ENCODE measurements at places on chromosomes 7 and 10. TPM values are rescaled to one million over a fixed set of nuclear protein-coding genes. Genes with fewer than 3 reads are reported as not detected.
A peak's percentile ranks its signal among the peaks of the same experiment; 100 is the strongest.

- no peak for DNase-seq
Measured at GRCh38 chr10:81314471-81314870, 560.5 kb upstream of the NRG3 start.

DNA sequence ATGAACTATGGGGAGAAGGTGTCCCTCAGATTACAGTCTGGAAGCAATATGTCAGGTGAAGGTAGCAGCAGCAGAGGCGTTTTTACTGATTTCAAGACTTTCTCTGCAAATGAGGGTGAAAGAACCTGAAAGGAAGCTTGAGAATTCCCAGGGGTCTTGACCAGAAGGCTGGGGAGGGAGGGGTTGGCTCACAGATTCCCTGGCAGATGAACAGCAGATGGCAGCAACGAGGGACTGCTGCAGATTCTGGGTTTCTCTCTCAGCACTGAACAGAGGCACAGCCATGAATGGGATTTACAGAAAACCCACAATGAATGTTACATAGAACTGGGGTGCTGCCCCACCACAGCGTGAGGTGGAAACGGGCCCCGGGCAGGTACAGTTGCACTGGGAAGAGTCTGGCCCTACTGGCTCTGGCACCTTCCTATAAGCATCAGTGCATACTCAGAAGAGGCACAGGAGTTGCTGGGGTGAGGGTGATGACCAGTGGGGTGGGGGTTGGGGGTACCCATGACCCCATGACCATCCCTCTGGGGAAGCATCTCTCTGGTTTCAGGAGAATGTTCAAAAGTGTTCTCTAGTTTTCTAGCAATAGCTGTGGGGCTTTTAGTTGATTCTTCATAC lies 317.8 kb downstream of the SH2D4B start:
- DNase-seq = peak; percentile 64

Gene AIMP2
- 63.4 TPM for total RNA-seq

GRCh38 chr10:25575343-25575742 lies 358.7 kb upstream of the MYO3A start:
- no peak for DNase-seq

GRCh38 chr7:47782022-47782421 lies 166.2 kb downstream of the PKD1L1 start:
- DNase-seq = no peak

DNA sequence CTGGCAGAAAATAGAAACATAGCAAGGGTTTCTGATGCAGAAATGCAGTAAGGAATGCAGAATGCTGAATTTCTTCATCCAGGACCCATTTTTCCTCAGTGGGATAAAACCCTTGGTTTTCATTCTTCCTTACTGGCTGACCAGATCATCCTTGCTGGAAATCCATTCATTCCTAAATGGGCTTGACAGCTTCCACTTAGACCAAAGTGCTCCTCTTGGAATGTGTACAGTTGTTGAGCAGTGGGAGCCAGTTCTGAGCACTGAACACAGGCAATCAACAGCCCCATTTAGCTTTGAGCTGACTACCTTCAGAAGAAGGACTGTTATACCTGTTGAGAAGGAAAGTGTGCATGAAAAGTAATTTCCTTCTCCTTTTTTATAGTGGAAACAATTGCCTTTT lies 232.1 kb downstream of the SORCS3 start:
- DNase-seq = no peak

GRCh38 chr7:43198599-43199090 lies 86.2 kb downstream of the HECW1 start:
- DNase-seq = no peak

- DNase-seq = no peak
Measured at GRCh38 chr10:8073691-8074416, 19.4 kb downstream of the GATA3 start.

Gene CELF2
- 41.6 TPM for total RNA-seq

Gene CACNA2D1
- total RNA-seq = 28.0 TPM

DNA sequence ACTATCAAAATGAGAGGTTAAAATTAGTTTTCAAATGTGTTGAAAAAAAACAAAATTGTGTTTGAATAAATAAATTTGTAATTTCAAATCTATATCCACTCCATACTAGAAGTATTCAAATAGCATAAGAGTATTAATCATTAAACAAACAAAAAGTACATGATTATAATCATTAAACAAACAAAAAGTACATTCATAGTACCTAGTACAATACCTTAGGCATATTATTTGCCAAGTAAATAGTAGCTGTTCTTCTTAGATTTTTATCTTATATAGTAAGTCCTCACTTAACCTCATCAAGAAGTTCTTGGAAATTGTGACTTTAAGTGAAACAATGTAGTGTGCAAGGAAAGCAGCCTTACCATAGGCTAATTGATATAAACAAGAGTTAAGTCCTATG lies 349.3 kb upstream of the VWC2 start:
- no peak for DNase-seq

DNA sequence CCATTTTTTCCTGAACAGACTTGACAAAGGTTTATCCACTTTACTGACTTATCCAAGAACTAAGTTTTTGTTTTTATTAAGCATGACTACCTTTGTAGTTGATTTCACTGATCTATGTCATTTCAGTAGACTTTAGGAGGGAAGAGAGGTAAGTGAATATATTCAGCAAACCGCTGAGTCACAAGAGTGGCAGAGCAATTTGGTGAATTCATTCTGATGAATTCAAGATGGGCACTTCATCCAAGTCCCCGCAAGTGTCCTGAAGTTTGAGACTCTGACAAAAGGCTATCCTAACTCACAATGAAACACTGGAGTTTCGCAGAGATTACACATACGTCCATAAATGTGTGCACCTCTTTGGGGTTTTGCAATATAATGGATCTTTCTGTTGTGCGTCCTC lies 102.3 kb upstream of the RHEB start:
- no peak for DNase-seq

Gene BRAF
- 124 TPM for total RNA-seq

Gene AS3MT
- total RNA-seq = 18.3 TPM

Gene KLHL7
- total RNA-seq = 85.3 TPM

- DNase-seq = no peak
Measured at GRCh38 chr10:114987995-114988394, 50.0 kb downstream of the TRUB1 start.

DNA sequence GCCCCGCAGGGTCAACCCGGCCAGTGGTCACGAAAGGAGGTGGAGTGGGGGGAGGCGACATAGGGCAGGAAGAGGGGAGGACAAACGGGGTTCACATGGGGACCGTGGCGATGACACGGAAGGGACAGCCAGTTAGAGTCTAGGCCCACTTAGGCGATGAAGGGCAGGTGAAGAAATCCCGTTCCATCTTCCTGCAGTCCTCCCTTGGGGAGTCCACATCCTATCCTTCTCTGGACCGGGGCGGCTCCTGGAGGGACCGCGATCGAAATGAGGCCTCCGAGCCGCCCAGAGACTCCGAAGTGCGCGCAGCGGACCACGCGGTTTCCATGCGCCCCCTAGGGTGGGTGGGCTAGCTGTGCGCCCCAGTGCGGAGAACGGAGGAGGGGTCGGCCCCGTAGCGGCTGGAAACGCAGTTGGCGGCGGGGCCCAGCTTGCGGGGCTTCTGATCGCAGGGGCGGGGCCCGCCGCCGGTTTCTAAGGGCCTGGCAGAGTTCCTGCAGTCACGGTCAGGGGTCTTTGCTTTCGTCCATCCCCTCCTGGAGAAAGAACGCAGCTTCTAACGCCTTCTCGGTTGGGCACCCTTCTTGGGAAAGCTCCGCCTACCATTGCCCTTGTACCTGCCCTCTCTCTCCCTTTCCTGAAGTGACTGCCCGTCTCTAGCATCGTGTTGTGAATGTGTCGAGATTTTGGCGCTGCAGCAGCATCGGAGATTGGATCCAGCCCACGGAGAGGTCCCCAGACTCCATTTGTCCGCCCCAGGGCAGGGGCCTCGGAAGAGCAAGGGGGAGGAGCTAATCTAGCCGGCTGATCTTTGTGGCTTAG lies 17.9 kb upstream of the TMEM225B start:
- DNase-seq = no peak
